Right renal cortex interstitium (tissue), 3 donors: ENCODE measurements at places on chromosomes 5 and 9.

GRCh38 chr9:130323051-130323745 is 57.6 kb downstream of the HMCN2 start:
- no peak for DNase-seq

- peak; percentile 27 for DNase-seq
These were observed 234.5 kb downstream of the PAPPA start for GRCh38 chr9:116387934-116388698.

GRCh38 chr5:27472000-27472763 is 433.8 kb upstream of the CDH9 start:
- no peak for DNase-seq

GRCh38 chr9:37784291-37784615 is 611 bp downstream of the EXOSC3 start:
- no peak for DNase-seq

DNA sequence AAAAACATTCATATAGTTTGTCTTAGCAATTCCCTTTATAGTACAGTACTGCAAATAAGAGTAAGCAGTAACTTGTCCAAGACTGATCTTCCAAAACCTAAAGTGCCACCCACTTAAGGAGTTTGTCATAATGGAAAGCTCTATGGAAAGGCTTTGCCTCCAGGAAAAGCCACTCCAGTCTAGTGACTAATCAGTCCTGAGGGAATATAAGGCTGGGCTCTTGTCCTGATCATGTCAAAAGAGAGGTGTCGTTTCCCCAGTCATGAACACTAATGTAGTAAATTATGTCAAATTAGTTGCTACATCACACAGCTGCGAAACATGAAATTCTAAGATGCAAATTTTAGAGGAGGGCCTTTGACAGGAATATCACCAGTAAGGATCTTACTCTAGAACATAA is 271.6 kb downstream of the GABRB2 start:
- no peak for DNase-seq

- DNase-seq = no peak
These were observed 1.8 kb upstream of the MAML1 start for GRCh38 chr5:179730852-179731251.

DNA sequence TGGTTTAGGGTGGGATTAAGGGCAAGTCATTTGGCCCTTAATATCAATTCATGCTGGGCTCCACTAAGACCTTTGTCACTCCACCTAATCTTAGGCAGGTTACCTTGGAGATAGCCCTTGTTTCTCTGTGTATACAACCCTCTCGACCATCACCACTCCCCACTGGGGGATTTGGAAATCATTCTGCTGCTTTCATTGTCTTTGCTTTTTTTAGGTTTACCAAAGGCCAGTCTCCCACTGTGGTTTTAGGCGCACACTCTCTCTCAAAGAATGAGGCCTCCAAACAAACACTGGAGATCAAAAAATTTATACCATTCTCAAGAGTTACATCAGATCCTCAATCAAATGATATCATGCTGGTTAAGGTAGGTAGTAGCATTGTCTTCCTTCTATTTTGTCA is 6.2 kb downstream of the GZMK start:
- DNase-seq = no peak

- DNase-seq = no peak
These were observed 357.8 kb upstream of the RGMB start for GRCh38 chr5:98415663-98416062.

DNA sequence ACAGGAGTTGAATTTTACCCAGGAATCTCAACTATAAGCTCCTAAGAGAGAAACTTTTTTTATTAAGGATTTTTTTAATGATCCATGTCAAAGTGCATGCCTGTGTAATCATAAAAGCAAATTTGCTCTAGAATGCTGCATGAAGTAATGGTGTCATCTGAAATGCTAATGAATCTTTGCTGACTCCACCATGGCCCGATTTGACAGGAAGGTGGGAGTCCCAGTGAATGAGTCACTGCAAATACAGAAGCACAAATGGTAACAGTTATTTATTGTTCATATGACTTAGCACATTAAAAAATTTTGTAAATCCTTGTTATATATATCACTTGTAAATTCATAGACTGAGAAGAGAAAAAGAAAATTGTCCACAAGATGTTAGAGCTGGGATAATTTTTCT is 341.3 kb downstream of the RASEF start:
- no peak for DNase-seq

GRCh38 chr9:133886563-133887501 is 105.3 kb downstream of the VAV2 start:
- no peak for DNase-seq

DNA sequence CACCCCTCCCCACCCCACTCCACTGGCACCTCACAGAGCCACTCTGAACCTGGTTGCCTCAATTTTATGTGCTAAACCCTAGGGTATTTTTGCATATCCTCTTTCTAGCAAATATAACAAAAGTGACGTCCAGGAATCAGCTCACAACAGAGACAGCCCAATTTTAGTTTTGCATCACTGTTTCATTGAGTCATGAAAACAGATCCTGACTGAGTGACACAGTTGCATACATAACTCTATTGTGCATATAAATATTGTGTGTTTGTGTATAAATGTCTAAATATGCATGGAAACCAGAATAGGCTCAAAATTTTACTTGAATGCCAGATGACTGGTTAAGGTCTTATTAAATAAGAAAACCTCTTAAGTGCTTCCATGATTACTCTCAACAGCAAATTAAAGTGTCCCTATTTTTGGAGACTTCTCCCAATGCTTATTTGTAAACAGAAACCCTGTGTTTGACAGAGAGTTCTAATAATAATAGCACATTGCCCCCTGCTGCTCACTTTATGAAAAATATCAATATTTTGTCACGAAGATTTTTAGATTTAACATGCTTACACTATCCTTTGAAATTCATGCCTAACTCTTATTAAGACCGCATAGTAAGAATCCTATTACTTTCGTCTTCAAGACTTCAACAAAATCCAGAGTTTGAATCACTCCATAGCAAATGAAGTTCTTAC is 75.5 kb upstream of the PRRC1 start:
- no peak for DNase-seq

DNA sequence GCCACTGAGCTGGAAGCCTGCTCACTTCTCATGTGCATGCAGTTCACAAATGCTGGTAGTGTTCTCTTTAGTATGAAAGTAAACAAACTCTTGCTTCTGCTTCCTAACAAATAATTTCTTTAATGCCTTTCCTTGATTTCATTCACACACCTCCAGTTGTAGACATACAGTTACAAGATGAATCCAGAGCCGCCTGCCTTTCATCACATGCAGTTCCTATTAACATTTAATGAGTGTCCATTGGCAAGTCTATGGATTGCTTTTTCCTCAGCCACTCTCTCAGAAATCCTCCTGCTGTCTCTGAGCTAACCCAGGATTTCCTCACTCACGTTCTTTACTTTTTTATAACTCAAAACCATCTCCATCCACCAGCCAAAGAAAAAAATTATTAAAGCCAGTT is 408.6 kb downstream of the BNC2 start:
- DNase-seq = no peak

GRCh38 chr5:15850939-15851341 is 328.7 kb downstream of the MARCHF11 start:
- no peak for DNase-seq

- no peak for DNase-seq
These were observed 89.8 kb upstream of the COL5A1 start for GRCh38 chr9:134551644-134552348.

- DNase-seq = no peak
These were observed 100.1 kb upstream of the TNFAIP8 start for GRCh38 chr5:119255571-119256356.

- DNase-seq = no peak
These were observed 7.0 kb downstream of the UNC5A start for GRCh38 chr5:176817369-176817840.

GRCh38 chr9:110255034-110255462 is 1.3 kb downstream of the TXN start:
- no peak for DNase-seq

DNA sequence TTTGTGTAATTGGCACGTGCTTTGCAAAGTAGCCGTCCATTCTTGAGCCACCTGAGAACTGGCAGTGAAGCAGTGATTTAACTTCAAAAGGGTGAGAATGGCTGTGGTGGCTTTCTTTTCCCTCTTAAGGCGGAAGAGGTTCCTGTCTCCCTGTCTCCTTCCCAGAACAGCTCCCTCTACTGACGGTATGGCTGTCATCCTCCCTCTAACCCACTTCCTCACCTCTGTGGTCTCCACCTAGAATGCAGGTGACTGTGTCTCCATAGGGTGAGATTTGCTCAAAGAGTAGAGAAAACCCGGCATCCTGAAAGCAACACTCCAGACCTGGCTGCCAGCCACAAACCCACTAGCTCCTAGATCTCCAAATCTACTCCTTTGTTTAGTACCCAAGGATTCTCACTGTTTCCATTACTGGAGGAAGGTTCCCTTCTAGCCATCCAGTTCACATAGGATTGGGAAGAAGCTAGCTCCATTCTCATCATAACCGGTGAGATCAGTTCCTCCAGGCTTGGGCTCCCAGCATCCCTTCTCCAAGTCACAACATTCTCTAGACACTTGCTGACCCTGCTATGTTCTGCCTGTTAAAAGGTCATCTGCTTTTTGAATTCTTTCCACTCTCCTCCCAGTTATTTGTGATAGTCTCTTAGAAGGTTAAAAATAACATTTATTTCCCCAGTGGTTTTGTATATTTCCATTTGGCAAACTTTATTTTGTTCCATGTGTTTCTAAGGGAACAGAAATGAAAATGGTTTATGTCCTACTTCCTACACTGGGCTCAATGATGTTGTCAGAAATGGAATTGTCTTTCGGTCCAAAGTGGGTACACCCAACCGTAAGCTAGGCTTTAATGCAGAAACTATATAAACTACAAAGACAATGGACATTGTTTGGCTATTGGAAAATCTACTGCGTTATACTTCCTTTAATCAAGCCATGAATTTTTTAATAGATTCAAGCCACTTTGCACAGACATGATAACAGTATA is 269.4 kb downstream of the CWC27 start:
- DNase-seq = no peak

- DNase-seq = no peak
These were observed 61.9 kb downstream of the SNX24 start for GRCh38 chr5:122907276-122907675.

DNA sequence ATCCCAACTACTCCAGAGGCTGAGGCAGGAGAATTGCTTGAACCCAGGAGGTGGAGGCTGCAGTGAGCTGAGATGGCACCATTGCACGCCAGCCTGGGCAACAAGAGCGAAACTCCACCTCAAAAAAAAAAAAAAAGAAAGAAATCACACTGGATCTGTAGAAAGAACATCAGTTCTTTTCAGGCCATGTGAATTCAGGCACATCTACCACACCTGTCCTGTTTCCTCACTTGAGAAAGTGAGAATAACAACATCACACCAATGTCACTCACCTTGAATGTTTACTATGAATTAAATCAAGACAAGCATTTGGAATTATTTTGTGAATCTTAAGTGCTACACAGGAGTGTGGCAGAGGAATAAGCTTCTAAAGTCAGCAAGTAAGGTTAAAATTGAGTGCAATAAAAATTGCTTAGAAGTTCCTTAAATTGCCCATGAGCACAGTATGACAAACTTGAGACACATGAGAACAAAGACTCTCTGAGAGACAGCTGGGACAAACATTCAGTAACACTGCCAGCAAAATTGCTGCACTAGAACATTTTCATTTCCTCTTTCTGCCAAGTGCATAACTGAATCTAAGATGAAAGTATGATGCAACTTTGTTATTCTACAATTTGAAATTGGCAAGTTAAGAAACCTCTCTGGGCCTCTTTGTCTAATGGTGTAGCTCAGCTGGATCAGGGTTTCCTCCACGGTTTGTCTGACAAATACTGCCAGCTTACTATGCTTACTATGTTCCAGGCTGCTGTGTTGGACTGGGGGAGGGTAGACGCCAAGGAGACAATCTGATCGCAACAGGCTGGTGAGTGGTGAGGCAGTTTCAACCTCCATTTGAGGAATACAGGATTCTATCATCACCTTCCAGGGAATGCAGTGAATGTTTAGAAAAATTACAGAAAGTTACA is 1.9 kb upstream of the RIC1 start:
- no peak for DNase-seq

DNA sequence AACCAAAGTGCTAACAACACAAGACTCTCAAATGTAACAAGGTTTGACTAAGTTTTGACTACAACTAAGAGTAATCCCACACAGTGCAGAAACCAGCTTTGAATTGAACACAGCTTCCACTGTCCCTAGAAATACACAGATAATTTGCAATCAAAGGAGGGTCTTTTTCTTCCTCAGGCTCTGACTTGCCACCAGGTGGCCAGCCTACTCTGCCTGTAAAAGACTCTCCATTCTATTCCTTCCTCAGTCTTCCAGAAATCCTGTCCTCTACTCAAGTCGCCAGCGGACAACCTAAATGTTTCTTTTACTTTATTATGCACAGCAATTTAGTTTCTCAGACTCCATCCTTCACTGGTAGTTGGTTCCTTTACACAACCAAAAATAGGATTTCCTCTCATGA is 32.2 kb upstream of the MCTP1 start:
- DNase-seq = no peak

DNA sequence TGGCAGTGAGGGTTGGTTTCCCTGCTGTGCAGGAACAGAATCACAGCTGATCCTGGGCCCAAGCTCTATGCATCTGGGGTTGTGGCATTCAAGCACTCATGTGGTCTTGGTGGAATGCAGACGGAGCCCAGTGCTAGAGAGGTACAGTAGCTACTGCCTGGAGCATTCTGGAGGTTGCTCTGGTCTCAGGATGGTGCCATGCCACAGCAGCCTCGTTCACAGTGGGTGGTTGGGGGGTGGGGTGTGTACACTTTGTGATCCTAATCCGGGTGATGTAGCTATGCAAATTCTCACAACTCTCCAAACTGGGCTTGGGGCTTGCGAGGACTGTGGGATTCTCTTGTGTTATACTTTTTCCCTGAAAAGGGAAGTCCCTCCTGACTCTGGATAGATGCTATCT is 45.2 kb downstream of the FGD3 start:
- no peak for DNase-seq

GRCh38 chr5:55510523-55510880 is 24.3 kb downstream of the PLPP1 start:
- no peak for DNase-seq
